ENCODE measurements at places on chromosomes 7 and 10.

- DNase-seq, result no peak
These were observed 293.7 kb downstream of the POU6F2 start for GRCh38 chr7:39271402-39271801.

- no peak for DNase-seq
These were observed 78.3 kb upstream of the NRP1 start for GRCh38 chr10:33412653-33413361.

DNA sequence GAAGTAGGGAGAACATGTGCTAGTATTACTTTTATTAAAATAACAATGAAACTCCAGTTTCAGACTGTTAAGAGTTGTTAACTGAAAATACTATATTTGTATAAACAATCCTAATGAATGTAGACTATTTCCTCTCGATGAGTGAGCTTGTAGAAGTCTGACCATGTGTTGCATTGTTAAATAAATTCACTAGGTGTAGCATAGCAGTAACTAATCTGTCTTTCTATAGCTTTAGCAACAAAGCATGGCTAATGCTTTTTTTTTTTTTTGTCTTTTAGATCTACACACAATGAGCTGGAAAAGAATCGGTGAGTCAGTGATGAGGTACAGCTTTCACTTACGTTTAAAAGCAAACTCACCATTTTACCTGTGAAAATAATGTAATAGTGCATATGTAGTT, 37.1 kb downstream of the MXI1 start:
- no peak for DNase-seq

- DNase-seq, result no peak
These were observed 290.7 kb upstream of the KIAA1217 start for GRCh38 chr10:23918090-23918723.
